ENCODE measurements at places on chromosomes 12 and 14.

- no peak for DNase-seq
Observed at GRCh38 chr14:104559804-104560585, 19.6 kb upstream of the C14orf180 start.

DNA sequence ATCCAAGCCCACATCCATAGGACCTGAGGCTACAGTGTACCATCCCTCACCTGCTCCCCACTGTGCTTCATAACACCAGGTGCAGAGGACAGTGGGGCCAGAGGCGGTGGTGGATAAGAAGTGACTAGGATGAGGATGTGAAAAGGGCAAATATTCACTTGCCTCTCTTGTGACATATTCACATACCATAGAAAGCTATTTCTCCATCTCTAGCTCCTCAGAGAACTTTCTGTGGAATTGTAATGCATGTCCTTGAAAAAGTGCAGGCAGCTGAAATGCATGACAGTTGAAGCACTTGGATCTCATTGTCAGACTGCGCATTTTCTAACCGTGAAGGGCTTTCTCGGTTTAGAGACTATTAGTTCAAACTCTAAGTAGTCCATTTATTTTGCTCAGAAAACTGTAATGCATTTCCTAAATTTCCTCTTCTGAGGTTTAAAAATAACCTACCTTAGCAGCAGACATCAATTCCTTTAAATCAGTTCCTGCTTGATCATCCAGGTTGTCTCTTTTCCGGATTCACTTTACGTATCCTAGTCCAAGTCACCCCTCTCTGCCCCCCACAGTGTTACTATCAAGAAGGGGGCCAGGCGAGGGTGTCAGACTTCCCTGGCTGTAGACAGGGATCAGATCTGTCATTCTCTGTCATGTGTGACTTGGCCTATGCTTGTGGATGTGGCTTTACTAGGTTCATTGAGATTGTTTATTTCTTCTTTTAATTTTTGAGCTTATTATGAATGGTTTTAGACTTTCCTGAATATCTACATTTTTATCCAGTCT is 984.0 kb upstream of the TMEM132C start:
- DNase-seq, result no peak

DNA sequence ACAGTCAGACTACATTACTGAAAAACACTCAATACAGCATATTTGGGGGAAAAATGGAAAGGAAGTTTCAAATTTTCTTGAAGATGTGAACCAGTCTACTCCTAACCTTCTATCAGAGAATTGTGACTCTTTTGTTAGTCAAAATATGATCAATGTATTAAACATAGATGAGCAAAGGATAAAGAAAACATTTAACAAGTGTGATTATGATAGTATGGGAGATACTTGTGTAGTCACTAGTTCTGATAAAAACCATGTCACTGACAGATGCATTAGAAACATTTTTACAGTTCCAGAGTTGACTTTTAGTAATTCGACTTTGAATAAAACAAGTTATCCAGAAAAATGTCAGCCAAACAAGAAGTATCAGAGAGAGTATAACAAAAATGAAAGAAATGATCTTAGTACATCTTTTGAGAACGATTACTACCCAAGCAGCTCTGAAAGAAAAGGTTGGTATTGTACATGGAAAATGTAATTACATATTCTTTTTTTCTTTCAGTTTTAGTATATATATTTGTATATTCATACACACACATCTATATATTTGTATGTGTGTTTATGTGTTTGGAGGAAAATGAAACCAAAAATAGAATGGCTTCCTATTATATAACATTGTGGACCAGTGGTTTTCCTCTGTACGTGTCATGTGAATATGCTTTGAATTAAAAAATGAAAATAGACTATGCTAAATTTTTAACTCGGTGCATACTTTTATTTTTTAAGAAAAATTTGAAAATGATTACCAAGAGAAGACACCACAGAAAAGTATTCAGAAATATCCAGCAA is 63.3 kb upstream of the ABCD2 start:
- no peak for DNase-seq

- no peak for DNase-seq
Observed at GRCh38 chr12:82872088-82872487, 185.4 kb downstream of the TMTC2 start.

DNA sequence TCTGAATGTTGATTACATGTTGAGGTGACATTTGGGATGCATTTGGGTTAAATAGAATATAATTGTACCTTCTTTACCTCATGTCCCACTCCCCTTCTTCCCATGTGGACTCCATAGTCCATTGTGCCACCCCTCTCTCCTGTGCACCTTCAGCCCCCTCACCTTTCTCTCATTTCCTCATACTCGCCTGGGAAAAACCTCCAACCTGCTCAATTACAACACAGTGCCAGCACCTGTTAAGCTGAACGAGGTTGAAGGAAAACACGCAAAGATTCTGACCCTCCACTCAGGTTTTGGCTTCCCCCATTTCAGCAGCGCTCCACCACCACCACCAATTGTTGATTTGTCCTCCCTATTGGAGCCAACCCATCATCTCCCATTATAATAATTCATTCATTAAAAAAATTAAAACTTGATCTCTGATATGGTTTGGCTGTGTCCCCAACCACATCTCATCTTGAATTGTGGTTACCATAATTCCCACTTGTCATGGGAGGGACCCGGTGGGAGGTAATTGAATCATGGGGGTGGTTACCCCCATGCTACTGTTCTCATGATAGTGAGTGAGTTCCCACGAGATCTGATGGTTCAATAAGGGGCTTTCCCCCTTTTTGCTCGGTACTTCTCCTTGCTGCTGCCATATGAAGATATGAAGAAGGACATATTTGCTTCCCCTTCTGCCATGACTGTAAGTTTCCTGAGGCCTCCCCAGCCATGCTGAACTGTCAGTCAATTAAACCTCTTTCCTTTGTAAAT is 33.7 kb upstream of the PPP2R5C start:
- no peak for DNase-seq

DNA sequence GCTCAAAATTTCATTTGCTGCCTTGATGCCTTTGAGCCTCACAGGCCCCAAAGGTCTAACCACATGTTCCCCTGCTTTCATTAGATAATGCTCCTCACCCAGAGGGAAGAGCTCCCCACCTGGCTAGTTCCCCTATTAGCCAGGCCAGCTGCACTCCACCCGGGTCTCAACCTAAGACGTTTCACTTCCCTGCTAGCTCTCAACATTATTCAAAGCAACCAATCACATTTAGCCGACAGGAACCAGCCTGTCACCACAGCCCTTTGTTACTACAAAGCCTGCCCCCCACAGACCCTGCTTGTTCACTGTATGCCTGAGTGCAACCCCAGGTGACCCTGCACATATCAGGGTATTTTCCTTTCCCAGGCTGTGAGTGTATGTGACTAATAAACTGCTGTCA is 78.6 kb downstream of the SLC15A5 start:
- no peak for DNase-seq

GRCh38 chr12:76003355-76003638 is 28.3 kb downstream of the PHLDA1 start:
- DNase-seq, result no peak

DNA sequence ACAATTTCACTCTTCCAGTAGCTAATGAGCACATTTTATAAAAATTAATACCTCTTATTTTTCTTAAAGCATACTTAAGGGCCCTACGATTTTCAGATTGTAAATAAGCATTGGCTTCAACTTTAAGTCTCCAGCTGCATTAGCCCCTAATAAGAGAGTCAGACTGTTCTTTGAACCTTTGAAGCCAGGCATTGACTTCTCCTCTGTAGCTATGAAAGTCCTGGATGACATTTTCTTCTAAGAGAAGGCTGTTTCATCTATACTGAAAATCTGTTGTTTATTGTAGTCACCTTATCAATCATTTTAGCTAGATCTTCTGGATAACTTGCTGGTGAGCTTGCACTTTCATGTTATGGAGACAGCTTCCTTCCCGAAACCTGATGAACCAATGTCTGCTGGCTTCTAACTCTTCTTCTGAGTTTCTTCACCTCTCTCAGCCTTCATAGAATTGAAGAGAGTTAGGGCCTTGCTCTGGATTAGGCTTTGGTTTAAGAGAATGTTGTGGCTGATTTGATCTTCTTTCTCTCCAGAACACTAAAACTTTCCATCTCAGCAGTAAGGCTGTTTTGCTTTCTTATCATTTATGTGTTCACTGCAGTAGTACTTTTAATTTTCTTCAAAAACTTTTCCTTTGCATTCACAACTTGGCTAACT is 377.1 kb upstream of the RGS6 start:
- DNase-seq, result no peak

GRCh38 chr12:115750340-115750739 is 527.2 kb downstream of the MED13L start:
- DNase-seq, result no peak

GRCh38 chr12:21697904-21698630 is 40.4 kb upstream of the LDHB start:
- DNase-seq, result no peak

DNA sequence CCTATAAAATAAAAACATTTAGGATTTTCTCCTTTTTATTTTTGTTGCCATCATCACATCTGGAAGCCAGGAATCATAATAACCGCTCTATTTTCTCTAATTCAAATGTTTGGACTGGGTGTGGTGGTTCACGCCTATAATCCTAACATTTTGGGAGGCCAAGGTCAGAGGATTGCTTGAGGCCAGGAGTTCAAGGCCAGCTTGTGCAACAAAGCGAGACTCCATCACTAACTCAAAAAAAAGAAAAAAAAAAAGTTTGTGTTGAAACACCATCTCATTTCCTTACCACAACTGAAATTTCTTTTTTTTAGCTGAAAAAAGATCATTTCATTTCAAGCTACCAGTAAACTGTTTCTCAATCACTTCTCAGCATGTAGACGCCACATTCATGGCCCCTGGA is 8.8 kb upstream of the BAZ1A start:
- DNase-seq, result no peak

- DNase-seq, result no peak
Observed at GRCh38 chr14:23351681-23352505, 794 bp downstream of the SLC22A17 start.

- DNase-seq, result no peak
Observed at GRCh38 chr14:90760591-90761316, 55.5 kb downstream of the TTC7B start.

DNA sequence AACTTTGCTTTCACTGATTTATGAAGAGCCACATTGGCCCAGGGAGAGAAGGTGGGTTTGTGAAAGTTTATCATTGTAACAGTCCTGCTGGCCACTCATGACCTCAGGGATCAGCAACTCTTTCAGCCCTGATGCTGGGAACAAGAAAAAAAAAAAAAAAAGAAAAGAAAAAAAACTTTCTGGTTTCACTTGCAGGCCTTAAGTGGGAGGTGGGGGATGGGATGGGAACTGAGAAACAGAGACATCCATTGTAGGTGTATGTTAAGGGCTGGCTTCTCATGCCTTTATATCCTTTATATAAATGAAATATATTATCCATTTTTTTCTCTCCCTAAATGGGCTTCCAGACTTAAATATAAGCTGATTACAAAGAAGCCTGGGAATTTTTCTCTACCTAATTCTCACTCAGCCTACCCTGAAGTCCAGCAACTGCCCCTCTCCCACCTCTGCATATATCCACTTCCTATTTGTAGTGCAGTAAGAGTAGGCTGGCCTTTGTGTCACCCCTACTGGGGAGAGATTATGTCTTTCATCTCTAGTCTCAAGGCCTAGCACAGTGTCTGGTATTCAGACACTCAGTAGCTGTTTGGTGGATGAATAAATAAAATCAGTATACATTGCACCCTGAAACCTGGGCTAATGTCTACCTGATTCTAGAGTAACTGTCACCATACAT is 187.1 kb downstream of the KICS2 start:
- DNase-seq, result no peak

DNA sequence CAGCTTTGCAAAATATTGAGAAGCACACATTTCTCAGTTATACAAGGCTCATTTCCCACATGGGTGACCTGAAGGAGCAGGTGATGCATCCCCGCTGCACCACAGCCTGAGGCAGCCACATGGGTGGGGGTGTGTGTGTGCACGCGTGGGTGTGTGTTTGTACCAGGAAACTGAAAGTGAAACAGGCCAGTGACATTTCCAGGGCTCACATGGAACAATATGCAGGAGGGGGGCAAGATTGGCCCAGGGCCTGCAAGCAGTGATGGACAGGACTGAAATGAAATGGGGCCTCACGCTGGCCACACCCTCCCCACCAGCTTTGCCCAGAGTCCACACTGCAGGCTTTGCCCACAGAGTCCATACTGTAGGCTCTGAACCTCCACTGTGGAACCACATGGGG is 154.2 kb upstream of the PARP11 start:
- DNase-seq, result no peak

- no peak for DNase-seq
Observed at GRCh38 chr14:104232070-104232484, 93.7 kb downstream of the KIF26A start.

GRCh38 chr12:104499668-104500332 is 43.1 kb downstream of the CHST11 start:
- no peak for DNase-seq

DNA sequence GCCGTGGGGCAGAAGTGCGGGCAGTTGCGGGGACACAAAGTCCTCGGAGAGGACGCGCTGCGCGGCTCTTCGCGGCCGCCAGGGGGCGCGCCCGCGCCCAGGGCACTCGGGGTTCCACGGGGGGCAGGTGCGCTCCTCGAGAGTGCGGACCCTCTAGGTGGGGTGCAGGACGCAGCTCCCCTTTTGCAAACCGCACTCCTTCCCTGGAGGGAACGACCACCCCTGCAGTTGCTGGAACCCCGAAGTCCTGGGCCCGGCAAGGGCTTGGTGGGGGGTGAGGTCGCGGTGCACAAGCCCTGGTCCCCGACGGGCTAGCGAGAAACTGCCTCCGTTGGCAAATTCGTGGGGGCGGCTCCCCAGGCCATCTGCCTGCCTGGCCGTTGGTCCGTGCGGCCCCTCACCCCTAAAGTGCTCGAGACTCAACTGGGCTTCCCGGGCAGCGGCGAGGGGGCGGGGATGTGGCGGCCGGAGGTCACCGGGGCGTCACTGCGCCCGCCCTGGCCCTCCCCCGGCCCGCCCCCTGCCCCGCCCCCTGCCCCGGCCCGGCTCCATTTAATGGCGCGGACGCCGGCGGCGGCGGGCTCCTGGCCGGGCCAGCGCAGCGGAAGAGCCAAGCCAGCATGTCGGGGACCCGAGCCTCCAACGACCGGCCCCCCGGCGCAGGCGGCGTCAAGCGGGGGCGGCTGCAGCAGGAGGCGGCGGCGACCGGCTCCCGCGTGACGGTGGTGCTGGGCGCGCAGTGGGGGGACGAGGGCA is at the start of gene ADSS1:
ADSS1 (plus strand) TSS at position 579 of the 756 bp plus-strand sequence; CDS start at position 621, 42 bp downstream.
- no peak for DNase-seq

DNA sequence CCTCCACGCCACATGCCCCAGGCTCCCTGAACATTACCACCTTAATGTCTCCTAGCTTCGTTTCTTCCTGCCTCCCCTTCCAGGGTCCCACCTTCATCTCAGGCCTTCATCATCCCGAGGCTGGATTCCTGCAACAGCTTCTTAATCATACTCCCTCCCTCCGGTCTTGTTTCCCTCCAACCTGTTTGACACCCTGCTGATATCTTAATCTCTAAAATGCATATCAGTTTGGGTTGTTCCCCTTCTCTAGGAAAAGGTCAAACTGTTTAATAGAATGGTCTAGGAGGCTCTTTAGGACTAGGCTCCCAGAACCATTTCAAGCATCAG is 125.5 kb upstream of the ARHGAP5 start:
- no peak for DNase-seq

DNA sequence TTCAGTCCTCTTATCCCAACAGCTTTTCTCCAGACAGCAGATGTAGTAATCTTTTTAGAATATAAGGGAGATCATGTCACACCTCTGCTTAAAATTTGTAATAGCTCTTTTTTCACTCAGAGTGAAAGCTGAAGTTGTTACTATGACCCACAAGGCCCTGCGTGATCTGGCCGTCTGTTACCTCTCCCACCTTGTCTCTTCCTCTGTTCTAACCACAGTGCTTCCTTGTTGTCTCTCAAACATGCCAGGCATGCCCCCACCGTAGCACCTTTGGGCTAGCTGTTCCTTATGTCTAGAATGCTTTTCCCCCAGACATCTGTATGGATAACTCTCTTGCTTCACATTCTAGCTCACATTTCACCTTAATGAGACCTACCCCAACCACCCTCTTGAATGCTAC is 6.5 kb downstream of the NECAP1 start:
- DNase-seq, result no peak
